A673 (cell line): ENCODE measurements at places on chromosomes 16 and 17.
A peak's percentile ranks its signal among the peaks of the same experiment; 100 is the strongest.

DNA sequence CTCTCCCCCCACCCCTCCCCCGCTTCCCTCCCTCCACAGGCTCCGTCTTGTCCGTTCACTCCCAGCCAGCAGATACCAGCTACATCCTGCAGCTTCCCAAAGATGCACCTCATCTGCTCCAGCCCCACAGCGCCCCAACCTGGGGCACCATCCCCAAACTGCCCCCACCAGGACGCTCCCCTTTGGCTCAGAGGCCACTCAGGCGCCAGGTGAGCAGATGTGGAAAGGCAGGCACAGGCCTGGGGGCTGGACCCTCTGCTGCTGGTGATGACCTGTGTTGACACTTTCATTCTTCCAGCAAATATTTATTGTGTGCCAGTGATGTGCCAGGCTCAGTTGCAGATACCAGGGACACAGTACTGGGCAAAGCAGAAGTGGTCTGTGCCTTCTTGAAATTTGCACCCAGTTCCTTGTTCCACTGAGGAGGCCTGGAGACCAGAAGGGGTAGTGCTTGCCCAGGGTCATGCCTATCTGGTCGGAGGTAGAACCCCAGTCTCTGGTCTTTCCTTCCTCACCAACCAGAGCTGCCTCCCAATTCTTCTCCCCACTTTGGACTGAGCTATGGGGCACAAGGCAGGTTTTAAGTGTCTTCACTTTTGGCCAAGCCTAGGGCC is 10.3 kb upstream of the ABCC3 start:
- no peak for DNase-seq

GRCh38 chr17:66915792-66916191 is 48.7 kb upstream of the CACNG4 start:
- DNase-seq: no peak

GRCh38 chr16:85674828-85675227 is 13.9 kb downstream of the GINS2 start:
- no peak for DNase-seq

GRCh38 chr17:8022360-8023003 is 16.4 kb upstream of the ALOX15B start:
- DNase-seq: no peak

GRCh38 chr17:32307658-32308057 is 34.3 kb downstream of the C17orf75 start:
- DNase-seq: no peak

GRCh38 chr16:48101069-48101674 is 54.6 kb downstream of the ABCC12 start:
- DNase-seq: no peak

DNA sequence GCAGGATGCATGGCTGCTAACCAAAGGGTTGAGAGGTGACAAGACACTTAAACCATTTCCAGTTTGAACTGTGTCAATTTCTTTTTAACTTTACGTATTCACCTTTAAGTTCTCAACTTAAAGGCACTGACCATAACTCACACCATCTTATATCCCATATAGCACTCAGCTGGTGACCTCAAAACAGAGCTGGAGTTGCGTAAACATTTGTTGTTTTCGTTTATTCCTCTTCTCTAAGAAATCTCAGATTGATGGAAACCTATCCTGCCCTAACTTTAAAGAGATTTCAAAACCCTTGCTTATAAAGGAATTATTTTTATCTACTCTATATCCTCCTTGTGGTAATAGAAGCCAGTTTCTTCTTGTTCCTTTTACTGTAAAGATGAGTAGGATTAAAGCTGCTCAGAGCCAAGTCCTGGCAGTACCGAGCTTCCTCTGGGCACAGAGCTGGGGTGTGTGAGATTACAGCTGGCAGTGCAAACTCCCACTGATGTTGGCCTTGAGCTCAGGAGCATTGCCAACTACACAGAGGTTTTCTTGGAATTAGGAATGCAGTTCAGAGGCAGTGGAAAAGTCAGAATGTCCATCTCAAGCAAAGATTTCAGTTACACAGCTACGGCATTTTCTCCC is 1.3 kb downstream of the KCTD2 start:
- no peak for DNase-seq

DNA sequence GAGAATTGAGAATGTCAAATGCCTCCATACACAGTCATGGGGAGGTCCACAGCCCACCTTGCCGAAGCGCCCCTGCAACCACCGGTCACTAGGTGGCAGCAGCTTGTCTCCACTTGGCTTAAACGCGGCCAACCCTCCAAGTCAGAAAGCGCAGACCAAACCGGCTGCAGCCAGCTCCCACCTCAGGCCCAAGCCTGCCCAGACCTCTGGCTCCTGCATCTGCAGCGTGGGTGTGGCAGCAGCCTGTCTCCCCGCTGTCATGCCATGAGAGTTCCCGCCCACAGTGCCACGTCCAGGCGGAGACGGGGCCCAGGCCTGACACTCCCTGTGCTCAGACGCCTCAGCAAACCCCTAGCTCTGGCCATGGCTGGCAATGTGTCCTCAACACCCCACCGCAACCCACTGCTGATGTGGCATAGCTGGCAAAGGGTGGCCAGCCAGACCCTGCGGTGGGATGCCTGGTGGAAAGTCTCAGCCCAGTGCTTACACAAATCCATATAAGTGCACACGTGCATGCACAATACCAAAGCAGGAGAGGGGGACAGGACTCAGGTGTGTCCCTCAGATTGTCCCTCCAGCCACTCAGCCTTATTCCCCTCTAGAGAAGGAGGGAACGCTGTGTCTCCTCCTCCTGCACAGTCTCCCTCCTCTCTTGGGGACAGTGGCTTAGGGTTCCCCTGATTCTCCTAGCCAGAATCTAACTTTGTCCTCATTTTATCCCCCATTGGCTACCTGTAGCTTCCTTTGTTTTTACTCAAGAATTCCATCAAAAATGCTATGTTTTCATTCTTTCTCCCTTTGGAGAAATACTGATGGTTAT is 10.9 kb downstream of the COPZ2 start:
- DNase-seq: peak; percentile 88

DNA sequence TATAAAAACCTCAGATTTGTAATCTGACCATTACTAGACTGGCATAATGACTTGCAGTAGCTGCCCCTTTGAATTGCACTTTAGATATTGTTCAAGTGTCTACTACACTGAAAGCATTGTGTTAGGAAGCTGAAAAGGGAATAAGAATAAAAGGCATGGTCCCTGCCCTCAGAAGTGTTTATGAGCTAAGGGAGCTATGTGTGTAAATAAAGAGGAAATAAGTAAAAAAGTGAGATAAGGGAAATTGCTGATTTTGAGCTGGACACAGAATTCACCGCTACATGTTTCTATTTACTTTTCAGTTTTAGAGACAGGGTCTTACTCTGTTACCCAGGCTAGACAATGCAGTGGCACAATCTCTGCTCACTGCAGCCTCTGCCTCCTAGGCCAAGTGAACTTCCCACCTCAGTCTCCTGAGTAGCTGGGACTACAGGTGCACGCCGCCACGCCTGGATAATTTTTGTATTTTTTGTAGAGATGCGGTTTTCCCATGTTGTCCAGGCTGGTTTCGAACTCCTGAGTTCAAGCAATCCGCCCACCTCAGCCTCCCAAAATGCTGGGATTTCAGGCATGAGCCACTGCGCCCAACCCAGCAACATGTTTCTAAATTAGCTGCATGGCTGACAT is 57.0 kb downstream of the GRB2 start:
- DNase-seq: no peak
